ENCODE measurements at places on chromosomes 6 and 20.

DNA sequence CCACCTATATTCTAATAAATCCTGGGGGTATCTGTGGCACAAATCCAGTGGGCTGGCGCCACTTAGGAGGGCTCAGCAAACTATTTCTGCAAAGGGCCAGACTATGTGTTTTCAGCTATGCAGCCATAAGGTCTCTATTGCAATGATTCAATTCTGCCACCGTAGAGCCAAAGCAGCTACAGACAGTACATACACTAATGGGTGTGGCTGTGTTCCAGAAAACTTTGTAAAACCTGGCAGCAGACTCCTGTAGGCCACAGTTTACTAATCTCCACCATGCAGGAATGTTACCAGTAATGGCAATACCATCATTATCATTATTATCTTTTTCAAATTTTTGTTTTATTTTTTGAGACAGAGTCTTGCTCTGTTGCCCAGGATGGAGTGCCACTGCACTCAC, 65.7 kb downstream of the SULF2 start:
- no peak for DNase-seq

DNA sequence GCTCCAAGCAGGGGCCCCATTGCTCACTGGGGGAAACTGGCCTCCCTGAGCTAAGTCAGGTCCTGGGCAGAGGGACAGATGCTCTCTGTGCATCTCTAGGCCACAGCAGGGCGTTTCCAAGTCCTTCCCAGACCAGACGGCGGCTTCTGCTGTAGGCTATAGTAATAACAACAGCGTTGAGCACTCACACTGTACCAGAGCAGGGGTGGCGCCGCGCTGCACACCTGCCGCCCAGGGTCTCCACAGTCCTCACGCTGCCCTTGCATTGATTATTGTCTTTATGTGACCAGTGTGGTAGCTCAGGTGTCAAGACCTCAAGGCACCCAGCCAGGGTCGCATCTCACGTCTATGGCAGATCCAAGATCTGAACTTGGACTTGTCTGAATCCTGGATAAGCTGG, 14.9 kb upstream of the CCN5 start:
- no peak for DNase-seq

GRCh38 chr20:55283889-55284288, 721.4 kb downstream of the CBLN4 start:
- DNase-seq = no peak

DNA sequence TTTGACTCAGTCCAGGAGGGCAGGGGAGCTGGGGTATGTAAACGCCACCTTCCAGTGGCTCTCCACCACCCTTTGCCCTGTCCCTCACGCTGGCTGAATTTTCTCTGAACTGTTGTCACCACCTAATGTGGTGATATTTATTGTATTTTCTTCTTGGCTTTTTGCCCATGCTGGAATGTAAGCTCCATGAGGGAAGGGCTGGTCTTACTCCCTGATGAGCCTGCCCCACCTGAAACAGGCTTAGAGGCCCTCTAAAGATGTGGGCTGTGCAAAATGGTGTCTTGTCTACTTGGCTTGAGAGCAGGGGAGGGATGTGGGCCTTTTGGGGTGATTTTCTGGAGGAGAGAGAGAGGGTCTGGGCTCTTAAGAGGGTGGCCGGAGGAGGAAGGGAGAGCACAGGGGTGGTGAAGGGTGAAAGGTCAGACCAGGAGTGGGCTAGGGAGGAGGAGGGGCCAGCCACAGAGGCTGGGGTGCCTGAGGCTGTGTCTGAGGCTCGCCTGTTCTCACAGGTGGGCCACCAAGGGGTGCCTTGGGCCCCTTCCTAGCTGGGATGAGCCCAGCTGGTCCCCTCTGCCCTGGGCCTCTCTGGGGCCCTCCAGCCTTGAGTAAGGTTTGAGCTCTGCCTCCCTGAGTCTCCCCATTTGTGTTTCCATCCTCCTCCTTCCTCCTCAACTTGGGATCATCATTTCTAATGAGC, 37.3 kb downstream of the SPDEF start:
- no peak for DNase-seq

- DNase-seq = no peak
Measured at GRCh38 chr6:35343092-35343834, 905 bp downstream of the PPARD start.

DNA sequence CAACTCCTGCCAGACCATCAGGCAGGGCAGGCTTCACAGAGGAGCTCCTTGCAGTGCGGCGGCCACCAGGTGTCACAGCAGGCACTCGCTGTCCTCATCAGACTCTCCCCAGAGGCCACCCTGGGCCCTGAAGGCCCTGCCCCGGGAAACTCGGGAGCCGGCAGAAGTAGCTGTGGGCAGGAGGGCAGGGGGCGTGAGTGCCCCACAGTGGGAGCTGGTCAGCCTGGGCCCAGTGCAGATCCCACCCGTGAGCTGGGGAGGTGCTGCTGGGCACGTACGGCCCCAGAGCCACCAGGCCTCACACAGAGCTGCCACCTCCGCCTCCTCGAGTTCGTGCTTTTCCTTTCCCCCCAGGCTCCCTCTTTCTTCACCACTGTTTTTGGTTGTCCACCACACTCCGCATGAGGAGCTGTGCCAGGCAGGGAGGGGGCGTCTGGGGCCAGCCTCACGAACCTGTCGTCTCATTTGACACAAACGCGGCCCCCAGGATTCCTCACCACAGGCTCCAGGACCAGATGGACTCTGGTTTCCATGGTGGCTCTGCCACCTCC, 33.8 kb downstream of the FRMD1 start:
- DNase-seq = no peak

DNA sequence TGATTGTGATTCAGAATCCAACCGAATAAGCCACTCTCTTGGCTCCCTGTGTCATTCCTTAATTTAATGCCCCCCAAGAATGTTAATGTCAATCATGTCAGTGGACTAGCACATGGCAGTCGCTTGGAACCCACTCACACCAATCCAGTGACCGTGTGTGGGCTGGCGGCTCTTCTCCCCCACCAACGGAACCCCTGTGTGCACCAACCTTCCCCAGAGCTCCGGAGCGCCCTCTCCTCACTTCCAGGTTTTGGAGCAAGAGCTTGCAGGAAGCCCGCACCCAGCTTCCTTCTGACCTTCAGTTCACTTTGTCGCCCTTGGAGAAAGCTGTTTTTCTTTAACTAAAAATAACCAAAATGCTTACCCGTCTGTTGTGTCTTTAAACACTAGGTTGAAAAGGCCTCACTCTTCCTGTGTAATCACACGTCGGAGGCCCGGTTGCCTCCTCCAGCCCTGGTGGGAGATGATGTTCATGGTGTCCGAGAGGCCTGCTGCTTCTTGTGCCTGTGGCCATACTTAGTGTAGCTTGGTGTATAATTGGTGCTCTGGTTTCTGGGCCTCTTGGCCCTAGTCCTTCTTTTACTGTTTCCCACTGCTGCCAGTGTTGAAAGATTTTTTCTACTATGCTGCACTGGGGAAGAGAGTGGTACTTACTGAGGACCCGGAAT, 17.8 kb upstream of the MAP1LC3A start:
- DNase-seq = no peak
